Effector CD4-positive, alpha-beta T cell (primary cell): ENCODE measurements at places on chromosomes 5 and 9.

GRCh38 chr9:129080298-129080600 is 662 bp upstream of the DOLPP1 start:
- no peak for DNase-seq

DNA sequence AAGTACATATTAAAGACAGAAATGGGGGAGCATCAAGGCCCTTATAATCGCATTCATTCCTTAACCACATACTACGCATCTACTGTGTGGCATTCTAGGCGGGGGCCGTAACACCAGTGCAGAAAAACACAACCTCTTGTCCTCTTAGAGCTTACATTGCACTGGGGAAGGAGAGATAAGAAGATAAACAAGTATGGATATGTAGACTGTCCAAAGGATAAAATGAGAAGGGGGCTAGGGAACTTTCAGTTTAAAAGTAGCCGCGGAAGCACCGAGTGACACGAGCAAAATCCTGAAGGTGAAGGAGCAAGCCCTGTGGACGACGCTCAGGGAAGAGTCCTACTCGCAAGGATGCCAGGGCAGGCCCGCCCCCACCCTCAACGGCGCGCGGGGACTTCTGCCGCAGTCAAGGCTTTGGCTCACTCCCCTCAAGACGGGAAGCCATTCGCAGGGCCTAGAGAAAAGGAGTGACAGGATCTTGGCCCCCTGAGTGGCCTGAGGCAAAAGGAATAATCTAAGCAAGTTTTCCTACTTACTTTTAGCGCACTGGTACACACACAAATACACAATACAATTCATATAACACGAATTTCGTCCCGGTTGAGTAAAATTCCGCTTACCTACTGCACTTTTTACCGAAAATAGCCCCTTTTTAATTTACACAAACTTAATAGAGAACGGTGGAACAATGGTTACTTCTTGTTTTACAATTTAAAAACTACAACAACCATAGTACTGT is 1.3 kb upstream of the NIPBL start:
- peak; percentile 46 for DNase-seq

- no peak for DNase-seq
Observed at GRCh38 chr9:81465468-81466011, 223.8 kb downstream of the TLE1 start.

GRCh38 chr9:87564791-87565241 is 67.1 kb downstream of the DAPK1 start:
- no peak for DNase-seq

GRCh38 chr5:6634306-6634705 is 1.1 kb downstream of the SRD5A1 start:
- DNase-seq: no peak

GRCh38 chr5:125412561-125413495 is 666.4 kb upstream of the ZNF608 start:
- DNase-seq: no peak
